ENCODE measurements at places on chromosomes 5 and 9.

DNA sequence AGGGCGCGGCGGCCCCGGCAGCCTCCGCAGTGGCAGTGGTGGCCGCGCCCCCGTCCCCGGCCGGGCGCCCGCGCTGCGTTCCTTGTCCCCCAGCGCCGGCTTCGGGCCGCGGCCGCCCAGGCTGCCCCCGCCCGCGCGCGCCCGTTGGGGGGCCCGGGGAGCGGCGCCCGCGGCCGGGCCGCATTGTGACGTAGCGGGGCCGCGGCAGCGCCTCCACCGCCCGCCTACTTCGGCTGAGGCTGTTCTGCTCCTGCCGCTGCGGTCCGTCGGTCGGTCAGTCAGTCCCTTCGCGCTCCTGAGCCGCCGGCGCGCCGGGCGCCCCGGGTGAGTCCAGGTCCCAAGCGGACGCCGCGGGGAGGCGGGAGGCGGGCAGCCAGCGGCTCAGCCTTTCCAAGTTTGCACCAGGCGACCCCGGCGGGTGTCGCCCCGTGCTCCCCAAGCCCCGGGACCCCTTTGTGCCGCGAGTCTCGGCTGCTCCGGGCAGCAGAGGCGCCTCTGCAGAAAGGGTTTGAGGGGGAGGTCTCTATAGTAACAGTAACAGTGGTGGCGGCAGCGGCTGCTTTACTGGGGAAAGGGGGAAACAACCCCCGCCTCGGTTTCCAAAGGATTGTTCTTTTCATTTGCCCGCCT is at the start of gene SNCAIP:
SNCAIP (plus strand) TSS at position 277 of the 630 bp plus-strand sequence. CDS start 78,898 bp downstream, outside the sequence.
- DNase-seq: no peak

DNA sequence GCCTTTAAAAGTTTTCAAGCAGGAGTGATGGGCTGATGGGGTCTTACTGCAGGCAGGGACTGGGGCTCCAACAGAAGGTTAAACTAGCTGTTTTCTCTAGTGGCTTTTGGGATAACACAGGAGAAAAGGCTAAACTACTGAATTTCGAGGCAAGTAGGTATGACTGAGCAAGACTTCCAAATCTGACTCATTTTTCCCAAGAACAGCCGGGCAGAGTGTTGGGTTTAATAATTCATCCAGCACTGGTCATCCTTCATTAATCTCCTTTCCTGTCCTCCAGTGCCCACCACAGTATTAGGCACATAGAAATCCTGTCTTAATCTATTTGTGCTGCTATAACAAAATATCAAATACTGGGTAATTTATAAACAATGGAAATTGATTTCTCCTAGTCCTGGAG is 20.5 kb downstream of the MSX2 start:
- no peak for DNase-seq

GRCh38 chr5:57246426-57246825 is 72.6 kb downstream of the GPBP1 start:
- no peak for DNase-seq

DNA sequence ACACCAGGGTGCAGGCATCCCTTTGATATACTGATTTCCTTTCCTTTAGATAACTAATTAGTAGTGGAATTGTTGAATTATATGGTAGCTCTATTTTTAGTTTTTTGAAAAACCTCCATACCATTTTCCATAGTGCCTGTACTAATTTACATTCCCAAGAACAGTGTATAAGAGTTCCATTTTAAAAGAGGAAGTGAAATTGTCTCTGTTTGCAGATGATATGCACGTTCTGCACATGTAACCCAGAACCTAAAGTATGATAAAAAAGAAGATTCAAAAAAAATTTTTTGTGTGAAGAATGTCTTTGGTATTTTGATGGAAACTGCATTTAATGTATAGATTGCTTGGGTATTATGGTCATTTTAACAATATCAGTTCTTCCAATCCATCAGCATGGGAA is 424.0 kb upstream of the CCNH start:
- DNase-seq: no peak

- no peak for DNase-seq
Measured at GRCh38 chr9:97487107-97487506, 14.4 kb upstream of the TMOD1 start.

DNA sequence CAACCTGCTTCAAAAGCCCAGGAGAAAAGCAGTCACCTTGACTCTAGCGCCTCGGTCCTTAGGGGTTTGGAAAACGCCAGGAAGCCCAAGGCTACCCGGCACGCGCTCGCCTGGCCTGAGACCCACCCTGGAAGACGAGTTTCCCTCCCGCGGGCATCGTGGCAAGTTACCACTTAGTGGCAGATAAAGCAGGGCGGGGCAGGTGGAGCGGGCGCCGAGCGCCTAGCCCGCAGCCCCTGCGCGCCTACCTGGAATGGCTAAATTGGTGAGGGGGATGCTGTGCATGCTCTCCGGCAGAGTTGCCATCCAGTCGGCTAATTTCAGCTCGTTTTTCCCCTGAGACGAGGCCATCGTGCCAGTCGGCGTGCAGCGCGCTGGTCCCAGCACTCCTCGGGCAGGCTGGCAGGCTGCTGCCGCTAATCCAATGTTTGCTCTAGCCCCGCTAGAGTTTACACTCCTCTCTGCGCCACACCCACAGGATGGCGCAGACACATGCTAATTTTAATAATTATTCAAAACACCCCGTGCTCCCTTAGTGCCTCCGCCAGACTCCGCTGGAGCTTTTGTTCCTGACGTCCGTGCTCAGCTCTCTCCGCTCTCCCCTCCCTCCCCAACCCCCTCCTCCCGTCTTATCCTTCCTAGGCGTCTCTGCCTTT is at the start of gene PLCXD3:
PLCXD3 (minus strand) TSS at position 426 of the 656 bp plus-strand sequence; CDS start at position 351, 75 bp downstream.
- no peak for DNase-seq

DNA sequence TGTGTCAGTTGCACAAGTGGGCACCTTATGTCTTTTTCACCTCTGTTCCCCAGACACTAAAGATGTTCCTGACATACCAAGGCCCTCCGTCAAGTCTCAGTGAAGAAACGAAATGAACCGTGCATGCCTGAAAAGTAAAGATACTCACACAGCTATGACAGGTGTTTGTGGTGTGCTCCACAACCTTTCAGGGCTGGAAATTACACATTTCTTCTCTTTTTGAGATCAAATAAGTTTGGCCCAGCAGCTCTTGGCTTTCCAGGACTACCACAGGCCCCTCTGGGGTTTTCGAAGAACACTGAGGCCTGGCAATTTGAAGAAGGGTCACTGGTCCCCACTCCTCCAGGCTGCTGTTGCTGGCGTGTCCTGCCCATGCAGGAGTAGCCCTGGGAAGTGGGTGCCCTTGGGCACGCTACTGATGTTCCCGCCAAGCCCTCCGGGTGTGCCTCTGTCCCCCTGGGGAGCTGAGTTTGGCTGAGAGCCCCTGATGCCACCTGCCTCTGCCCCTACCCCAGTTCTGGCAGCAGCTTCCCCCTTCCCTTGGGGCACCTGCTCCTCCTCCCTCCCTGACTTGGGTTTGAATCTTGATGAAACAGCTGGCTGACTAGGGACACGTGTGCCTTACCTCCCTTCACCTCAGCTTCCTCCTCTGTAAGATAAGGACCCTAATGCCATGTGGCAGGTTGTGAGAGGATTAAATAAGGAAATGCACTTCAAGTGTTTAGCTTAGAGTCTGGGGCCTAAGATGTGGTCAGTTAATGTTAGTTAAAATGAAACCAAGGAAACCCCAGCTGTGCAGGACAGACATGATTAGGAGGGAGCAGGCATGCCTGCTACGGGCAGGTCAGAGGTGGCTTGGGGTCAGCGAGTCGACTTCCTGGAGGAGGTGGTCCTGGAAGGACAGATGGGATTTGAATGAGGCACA is 49.1 kb upstream of the GADD45G start:
- no peak for DNase-seq

DNA sequence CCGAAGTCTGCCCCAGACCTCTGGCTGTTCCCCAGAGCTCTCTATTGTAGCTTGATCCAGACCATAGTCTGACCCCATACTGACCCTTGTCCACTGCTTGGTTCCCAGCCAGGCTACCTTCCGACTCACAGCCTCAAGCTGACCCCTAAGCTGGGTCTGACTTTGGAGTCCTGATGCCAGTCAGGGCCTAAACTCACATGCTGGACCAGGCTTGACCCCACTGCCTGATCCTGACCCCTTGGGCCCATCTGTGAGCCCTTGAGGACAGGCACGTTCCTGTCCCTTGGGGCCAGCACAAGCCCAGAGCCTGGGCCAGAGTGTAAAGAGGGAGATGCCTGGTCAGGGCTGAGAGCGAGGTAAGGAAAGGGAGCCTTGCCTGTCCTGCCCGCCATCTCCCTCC is 32.7 kb upstream of the ENHO start:
- no peak for DNase-seq

All from activated T-helper 1 cell treated with Interleukin-2 at 50 U/mL for 16 hours (primary cell).